ENCODE measurements at places on chromosomes 16 and 17.

GRCh38 chr16:2236337-2237101 is at the start of gene DNASE1L2:
Gene DNASE1L2, plus strand, starts transcription at chr16:2236444. Its CDS starts 373 bp downstream, at chr16:2236817.
- DNase-seq: no peak

DNA sequence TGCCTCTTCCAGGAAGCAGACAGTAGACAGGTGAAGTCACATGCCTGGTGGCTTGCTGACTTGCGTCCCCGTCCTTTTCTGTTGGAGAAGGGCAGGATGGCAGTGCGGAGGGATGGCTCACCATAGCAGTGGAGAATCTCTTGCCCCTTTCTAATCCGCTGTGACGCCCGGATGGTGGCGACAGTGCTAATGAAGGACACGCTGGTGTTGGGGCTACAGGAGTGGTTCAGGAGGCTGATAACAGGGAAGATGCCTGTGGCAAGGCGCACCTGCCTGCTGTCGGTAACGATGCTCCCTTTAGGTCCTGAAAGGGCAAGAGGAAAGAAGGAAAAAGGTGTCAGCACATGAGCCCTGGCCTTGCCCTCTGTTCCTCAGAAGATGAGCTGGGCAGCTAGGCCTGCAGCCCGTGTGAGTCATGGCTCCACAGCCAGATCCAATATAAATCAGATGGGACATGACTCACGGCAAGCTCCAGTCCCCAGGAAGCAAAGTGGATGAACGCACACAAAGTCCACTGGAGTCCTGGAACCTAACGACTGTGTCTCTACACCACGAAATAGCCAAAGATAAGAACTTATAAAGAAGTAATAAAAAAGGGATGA is 25.5 kb downstream of the SERPINF1 start:
- DNase-seq: no peak

DNA sequence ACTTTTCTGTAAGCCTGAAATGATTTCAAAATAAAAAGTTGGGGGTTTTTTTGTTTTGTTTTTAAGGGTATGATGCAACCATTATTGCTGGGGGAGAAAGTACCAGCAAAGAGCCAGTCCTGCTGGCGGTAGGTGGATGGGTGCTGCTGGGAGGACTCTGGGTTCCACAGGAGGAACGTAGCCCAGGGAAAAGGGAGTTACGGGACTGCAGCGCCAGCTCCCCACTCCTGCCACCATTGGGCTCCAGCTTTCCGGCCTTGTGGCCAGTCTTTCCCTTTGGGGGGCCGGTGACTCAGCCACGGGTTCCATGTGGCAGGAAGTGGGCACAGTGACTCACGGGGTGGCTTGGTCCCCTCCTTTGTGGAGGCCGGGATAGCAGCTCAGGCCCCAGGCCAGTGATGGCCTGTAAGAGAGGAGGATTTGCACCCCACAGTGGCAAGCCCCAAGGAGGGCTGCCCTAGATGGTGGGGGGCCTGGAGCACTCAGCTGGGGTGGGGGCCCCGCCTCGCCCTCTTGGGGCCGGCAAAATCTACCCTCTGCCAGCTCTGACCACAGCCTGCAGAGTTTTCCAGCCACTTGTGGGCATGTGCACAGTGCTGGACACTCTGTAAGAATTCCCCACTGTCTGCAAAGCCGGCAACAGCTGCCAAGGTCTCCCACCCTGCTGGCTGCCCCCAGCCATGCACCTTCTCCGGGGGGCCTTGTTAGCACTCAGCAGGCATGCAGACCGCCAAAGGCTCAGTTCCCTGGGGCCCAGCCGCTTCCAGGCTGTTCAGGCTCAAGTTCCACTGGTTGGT is 30.4 kb downstream of the SOCS3 start:
- no peak for DNase-seq

GRCh38 chr17:49287481-49287880 is 56.9 kb upstream of the PHOSPHO1 start:
- no peak for DNase-seq

DNA sequence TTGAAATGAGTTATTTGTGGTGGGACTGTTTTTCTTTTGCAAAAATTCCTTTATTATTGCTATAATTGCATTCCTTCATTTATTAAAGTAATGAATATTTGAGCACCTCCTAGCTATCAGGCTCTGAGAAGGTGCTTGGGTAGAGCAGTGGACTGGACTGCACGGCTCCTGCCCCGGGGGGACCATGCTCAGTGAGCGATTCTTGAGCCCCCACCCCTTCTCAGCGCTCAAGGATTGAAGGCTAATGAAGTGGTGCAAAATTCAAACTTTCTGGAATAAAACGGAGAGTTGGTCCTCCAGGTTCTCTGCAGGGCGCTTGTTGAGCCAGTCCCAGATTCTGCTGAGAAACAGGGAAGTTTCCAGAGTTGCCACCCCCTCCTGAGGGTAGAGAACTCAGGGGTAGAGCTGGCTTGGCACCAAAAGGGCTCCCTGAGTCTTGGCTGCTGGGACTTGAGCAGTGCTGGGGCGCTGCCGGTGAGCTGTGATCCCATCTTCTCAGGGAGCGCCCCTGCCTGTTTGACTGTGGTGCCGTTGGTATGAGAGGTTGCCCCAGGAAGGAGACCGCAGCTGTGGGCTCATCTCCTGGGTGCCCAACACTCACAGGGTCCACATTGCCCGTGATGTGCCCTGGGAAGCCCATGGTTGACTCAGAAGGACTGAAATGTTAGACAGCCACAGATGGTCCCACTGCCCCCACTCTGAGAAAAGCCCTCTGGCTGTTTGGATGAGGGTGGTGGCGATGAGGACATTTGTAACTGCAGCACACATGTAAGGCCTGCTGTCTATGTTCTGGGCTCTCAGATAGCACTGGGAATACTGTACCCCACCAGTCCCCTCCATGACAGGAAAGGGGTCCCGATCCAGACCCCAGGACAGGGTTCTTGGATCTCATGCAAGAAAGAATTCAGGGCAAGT is 20.0 kb downstream of the KSR1 start:
- DNase-seq: no peak

DNA sequence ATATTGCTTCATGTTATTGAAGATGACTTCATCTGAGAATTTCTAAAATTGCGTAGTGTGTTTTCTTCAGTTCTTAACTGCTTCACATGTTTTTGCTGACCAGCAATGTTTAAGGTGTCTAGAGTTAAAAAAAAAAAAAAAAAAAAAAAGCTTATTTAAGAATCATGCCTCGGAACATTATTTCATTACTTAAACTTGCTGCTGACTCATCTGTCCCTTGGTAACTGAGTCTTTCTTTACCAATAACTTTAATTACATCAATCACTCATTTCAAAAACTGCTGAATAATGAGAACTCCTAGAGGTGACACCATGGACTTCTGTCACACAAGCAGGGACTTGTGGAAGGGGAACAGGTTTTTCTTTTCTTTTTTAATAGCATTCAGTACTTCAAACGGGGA is 16.2 kb downstream of the IRX5 start:
- no peak for DNase-seq
